Erythroblast (primary cell): ENCODE measurements at places on chromosomes 11 and 22.

GRCh38 chr11:37442576-37442975 lies 844.5 kb upstream of the RAG2 start:
- no peak for DNase-seq

- no peak for DNase-seq
Observed at GRCh38 chr11:73465023-73465675, 89.0 kb downstream of the RELT start.

DNA sequence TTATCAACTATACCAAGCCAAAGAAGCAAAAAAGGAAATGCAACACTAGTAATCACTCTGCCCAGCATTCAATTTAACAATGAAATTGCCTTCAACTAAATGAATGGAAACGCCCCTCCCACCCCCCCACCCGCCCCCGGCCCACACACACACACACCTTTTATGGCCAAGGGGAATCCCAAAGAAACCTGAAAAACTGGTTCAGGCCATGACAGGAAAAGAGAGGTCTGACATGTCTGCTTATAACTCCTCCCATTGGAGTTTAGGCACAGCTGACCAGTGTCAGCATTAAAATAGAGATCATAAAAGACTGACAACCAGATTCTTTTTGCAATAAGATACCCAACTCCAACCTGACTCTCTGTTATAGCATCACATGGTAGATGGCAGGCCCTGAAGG lies 42.6 kb downstream of the ACER3 start:
- DNase-seq = no peak

DNA sequence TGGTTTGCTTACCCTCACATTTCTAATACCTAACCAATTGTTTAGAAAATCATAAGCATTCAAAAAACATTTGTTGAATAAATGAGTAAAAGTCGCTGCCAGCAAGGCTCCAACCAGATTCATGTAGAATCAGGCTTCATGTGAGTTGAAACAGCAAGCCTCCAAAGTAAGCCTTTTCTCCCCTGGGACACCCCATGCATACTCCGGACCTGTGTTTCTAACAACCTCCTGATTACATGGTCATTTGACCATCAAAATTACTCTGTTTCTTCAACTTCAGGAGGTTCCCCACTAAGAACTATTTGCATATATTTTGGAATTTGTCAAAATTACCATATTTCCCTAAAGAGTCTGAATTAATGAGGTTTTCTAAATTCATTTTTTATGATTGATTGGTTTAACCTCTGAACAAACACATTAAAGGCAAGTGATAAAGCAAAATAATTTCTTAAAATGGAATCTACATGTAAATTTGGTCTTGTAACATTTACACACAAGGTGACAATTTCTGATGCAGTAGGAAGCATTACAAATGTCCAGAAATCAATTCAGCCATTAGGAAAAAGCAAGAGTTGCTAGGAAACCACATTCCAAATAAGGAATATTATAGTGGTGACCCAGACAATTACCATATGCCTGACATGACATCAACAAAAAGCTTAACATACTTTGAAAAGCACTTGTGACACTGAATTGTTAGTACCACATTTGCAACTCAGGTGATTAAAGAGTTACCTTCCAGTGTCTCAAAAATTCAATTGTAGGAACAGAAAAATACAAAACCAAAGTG lies 252.6 kb downstream of the GUCY1A2 start:
- no peak for DNase-seq

DNA sequence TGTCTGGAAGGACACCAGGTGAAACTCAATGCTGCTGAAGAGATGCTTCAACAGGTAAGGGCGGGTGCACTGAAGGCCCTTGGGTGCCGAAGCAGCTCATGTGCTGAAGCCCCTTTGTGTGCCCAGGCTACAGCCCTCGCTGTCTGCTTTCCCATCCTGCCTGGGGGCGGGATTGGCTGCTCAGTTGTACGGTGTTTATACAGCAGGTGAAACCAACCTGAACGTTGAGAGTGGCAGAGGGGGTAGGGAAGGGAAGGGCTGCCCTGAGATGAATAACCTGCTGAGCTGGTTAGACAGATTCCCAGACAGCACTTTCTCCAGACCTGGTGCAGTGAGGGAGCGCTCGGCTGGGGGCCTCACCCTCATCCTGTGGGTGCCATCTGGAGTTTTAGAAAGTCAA lies 75.7 kb downstream of the CYB5R2 start:
- DNase-seq = no peak

DNA sequence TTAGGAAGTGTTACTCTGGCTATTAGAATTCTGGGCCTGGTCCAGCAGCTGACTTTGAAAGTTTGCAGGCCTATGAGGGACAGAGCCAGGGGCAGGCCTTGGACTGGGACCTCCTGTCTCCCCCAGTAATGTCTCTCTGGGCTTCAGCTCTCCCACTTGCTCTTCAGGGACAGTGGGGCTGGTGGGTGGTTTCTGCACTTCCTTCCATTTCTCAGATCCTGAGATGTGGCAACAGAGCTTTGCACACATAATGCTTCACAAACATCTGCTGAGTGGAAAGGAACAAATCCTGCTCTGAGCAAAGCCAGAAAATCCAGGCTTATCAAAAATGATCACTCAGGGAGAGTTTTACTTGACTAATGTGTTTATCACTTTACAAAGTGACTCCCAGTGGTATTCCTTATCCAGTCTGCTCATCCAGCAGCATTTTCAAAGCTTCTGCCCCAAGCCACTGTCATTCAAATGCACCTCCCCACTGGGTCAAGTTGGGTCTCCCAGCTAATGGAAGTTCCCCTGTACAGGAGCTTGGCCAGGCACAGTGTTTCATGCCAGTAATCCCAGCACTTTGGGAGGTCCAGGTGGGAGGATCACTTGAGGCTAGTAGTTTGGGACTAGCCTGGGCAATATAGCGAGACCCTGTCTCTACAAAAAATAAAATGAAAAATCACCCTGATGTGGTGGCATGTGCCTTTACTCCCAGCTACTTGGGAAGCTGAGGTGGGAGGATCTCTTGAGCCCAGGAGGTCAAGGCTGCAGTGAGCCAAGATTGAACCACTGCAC lies 13.5 kb upstream of the OSBP2 start:
- DNase-seq = no peak

DNA sequence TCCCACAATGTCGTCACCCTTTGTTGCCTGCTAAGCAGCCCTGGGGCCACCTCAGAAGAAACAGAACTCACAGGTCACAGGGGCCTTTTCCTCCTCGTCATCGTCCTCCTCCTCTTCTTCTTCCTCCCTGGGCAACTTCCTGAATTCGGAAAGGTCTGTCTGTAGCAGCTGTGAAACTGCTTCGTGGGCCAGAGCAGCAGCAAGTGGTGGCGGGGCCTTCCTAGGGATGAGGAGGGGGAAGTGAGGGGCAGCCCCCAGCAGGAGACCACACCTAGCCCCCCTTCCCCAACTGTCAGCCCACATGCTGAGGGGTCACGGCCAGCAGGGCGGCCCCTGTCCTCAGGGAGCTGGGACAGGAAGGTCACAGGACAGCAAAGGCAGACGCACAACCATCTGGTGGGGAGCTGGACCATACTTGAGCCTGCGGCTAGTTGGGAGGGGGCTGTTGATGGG lies 13.2 kb downstream of the PPM1F start:
- DNase-seq = no peak

GRCh38 chr11:117818041-117818873 lies 6.3 kb downstream of the FXYD2 start:
- DNase-seq = no peak

- DNase-seq = no peak
Observed at GRCh38 chr22:19824212-19824925, 30.3 kb downstream of the GNB1L start.
